ENCODE measurements at places on chromosomes 2 and 18.
A peak's percentile ranks its signal among the peaks of the same experiment; 100 is the strongest.

DNA sequence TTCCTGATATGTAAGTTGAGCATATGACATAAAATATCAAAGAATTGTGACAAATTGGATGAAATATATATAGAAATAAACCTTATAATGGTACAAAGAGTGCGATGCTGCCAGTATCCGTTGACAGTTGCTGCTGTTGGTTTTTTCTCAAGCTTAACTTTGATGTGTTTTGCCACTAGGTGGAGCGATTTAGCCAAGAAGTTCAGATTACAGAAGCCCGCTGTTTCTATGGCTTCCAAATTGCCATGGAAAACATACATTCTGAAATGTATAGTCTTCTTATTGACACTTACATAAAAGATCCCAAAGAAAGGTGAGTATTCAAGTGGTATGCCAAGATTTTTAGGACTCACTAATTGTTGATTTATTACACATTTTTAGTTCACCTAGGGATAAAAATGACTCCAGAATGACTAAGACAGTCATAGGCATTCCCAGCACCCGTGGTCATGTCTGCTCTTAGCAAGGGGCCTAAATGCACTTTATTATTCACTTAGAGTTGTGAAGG is 2.1 kb downstream of the RRM2 start:
- no peak for DNase-seq

GRCh38 chr18:7601246-7601615 is 34.1 kb downstream of the PTPRM start:
- no peak for DNase-seq

- no peak for DNase-seq
Observed at GRCh38 chr18:68267583-68267982, 447.3 kb downstream of the TMX3 start.

- DNase-seq: peak; percentile 25
Observed at GRCh38 chr2:226995625-226996041, 159.8 kb downstream of the RHBDD1 start.

DNA sequence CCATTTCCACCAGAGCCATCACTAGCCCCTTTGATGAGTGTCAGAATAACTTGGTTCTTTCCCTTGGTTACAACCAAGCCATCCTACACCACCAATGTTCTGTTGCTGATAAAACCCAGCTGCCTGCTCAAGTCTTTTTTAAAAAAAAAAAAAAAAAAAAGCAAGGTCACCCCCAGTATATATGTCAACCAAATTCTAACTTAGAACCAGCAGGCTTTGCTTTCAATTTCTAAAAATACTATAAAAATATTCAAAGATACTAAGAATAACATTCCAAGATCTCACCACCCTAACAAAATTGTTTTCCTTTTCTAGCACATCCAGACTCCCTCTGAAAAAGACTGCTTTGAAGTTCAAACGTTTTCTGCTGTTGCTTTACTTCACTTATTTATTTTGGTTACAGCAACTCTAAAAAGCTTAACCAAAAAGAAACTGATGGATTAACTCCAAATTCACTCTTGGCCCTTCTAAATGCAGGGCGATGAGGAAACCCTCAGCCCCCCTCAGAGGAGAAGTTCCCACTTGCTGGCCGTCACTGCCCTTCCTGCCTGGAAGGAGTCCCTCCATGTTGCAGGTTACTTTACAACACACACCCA is 10.9 kb downstream of the UXS1 start:
- no peak for DNase-seq

DNA sequence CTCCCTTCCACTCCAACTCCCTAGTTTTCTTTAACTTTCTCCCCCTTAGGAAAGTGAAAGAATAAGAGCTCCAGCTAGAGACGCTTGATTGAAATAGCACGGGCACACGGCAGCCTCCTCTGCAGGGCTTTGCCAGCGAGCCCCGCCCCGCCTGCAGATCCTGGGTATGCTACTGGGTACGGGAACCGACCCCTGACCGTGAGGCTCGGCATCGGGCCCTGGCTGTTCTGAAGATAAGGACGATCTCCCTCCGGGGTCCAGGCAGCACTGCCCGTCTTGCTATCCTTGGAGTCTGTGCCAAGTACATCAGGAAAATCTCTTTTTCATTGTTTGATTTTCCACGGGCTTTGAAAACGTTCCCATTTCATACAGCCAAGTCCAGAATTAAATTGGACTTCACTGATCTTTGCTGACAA is 284.5 kb downstream of the MTX2 start:
- no peak for DNase-seq

- DNase-seq: no peak
Observed at GRCh38 chr2:106566050-106566449, 78.9 kb downstream of the CD8B2 start.

- no peak for DNase-seq
Observed at GRCh38 chr2:17043173-17043572, 377.5 kb upstream of the CYRIA start.

GRCh38 chr2:149463328-149464002 is 124.1 kb downstream of the MMADHC start:
- DNase-seq: no peak

GRCh38 chr2:99636144-99637034 is 146.6 kb upstream of the REV1 start:
- no peak for DNase-seq

DNA sequence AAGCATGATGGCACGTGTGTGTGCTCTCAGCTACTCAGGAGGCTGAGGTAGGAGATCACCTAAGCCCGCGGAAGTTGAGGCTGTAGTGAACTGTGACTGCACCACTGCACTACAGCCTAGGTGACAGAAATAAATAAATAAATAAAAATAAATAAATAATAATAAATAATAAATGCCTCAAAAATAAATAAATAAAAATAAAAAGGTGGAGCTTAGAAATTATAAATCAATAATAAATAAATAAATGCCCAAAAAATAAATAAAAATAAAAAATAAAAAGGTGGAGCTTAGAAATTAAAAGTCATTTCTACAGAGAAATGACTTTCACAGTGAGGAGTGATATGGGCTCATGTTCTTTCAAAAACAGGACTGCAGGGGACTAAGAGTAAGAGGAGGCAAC is 6.0 kb upstream of the MALL start:
- no peak for DNase-seq

GRCh38 chr2:236858661-236859060 is 227.0 kb upstream of the COPS8 start:
- DNase-seq: no peak

DNA sequence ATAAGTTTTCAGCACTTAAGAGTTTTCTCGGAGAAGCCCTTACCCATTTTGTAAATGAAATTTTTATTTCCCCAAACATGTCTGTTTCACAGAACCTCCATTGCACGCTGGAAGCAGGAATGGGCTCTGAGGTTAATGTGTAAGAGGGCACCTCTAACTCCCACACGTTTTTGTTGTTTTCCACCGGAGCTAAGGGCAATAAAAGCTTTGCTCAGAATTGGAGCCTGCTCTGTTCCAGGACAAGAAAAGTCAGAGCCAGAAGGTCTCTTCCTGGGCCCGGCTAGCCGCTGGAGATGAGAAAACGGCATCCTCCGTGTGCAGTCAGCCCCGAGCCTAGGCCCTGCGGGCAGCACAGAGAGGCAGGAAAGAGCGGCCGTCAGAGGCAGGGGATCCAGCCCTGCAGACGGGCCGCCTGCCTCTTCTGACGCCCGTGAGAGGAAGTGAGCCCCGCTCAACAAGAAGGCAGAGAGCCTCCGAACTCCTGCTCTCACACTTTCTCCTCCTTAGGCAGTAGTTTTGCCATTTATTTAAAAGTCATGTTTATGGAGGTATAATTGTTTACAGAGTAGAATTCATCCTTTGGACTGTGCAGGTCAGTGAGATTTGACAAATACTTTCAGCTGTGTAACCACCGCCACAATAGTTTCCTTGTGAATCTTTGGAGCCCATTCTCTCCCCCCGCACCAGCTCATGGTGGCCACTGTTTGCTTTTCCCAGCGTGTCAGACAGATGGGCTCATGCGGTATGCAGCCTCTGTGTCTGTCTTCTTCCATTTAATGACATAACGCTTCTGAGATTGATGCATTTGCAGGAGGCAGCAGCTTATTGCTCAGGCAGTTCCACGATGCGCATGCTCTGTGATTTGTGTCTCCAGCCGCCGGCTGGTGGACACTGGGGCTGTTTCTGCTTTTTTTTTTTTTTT is 117.3 kb downstream of the GALR1 start:
- DNase-seq: no peak

DNA sequence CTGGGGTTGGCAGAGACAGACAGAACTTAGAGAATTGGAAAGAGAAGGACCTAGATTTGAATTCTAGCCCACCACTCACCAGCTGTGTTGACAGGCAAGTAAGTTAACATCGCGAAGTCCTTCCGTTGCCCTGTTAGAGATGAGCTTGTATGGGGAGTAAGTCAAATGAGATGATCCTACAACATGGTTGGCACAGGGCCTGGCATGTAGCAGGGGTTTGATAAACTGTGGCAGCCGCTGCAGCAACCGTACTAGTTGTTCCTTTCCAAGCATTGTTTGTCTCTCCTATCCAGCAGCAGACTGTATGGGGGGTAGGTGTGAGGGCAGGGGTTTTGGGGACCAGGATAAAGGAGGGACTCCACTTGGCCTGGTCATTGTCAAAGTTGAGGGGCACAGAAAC is 16.0 kb downstream of the TET3 start:
- DNase-seq: no peak

- DNase-seq: no peak
Observed at GRCh38 chr2:221705185-221705877, 133.2 kb upstream of the EPHA4 start.

DNA sequence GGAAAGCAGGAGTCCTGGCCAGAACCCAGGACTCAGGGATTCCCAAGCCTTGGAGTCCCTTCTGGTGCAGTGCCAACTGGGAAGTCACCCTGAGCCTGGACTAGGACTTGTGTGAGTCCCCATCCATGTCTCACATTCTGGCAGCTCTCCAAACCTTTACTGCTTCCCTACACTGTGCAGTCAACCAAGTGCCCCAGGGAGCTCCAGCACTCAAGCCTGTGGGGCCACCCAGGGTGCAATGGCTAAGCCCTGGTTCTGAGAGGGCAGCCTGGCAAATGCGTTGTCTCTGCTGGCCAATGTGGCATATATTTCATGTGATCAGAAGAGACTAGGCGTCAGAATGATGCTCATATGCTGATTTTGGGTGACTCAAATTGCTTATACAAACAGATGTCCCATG is 223.4 kb downstream of the SP3 start:
- no peak for DNase-seq

DNA sequence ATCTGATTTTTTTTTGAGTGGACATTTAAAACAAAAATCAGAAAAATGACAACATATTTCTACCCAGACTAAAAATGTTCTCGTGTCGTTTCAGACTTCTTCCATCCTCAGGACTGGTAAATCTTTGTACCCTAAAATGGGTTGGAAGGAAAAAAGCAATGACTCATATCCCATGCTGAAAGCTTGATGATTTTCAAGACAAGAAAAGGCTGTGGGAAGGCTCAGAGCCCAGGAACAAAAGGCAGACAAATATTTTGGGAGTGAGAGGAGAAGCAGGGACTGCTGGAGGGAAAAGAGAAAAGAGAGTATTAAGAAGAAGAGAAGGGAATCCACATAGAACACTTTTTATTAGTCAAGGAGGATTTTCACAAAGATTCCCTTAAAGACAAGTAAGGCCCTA is 77.1 kb upstream of the CTAGE1 start:
- no peak for DNase-seq

DNA sequence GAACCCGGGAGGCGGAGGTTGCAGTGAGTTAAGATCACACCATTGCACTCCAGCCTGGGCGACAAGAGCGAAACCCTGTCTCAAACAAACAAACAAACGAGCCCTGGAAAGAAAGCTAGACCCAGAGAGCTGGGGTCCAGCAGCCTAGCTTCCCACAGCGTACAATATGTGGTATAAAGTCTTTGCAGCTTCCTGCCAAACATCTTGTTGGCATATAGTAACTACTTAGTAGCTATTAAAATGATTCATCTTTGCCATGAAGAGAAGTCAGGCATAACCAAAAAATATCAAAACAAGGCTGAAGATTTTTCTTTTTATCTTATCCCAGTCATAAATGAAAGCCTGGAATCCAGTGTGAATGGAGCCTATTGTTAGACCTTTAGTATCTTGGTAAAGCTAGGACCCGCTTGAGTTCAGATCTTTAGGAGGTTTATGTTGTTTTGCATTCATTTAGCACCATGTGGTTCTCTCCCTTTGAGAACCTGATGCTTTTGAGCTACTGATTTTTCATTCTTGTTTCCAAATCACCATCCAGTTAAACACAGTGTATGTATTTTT is 139.7 kb upstream of the NOSTRIN start:
- DNase-seq: no peak

- DNase-seq: no peak
Observed at GRCh38 chr18:62413206-62413605, 88.1 kb downstream of the TNFRSF11A start.

- no peak for DNase-seq
Observed at GRCh38 chr2:128502638-128503246, 184.1 kb upstream of the HS6ST1 start.

DNA sequence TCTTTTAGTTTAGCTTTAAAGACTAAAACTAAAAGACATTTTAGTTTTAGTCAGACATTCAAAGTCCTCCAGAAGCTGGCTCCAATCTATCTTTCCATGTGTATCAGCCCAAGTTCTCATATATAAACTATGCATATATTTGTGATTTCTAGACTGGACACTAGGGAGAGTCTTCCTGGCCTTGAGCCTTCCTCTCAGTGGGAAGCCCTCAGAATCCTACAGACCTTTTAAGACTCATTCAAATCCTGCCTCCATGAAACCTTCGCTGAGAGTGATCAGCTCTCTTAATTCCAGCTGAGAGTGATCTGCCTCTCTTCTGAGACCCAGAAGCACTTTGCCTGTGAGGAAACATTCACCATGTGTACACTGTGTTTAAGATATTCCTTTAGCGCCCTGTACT is 452.7 kb downstream of the TGIF1 start:
- no peak for DNase-seq

GRCh38 chr18:22667616-22668422 is 250.1 kb upstream of the CTAGE1 start:
- no peak for DNase-seq

GRCh38 chr2:219702796-219703545 is 75.5 kb downstream of the SLC4A3 start:
- no peak for DNase-seq

GRCh38 chr18:80225685-80226084 is 21.6 kb downstream of the PARD6G start:
- DNase-seq: no peak

DNA sequence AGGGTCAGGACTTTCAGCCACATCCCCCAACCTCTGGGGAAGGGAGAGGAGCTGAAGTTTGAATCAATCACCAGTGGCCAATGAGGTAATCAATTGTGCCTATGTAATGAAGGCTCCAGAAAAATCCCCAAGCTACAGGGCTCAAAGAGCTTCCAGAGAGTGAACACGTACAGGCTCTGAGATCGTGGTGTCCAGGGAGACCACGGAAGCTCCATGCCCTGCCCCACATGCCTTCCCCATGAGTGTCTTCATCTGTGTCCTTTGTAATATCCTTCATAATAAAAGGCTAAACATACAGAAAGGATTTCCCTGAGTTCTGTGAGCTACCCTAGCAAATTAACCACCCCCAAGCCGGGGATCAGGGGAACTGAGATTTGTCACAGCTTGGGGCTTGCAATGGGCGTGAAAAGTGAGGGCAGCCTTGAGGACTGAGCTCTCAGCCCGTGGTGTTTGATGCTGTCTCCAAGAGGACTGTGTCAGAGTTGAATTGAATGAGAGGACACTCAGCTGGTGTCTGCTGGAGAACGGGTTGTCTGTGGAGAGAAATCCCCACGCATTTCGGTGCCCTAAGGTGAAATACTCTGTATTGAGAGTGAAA is 25.5 kb upstream of the TUBB6 start:
- no peak for DNase-seq

GRCh38 chr18:34760444-34760843 is 50.3 kb downstream of the DTNA start:
- no peak for DNase-seq
